Activated T-cell treated with anti-CD3 and anti-CD28 coated beads for 4 hours (primary cell): ENCODE measurements at places on chromosomes 7 and 10.

DNA sequence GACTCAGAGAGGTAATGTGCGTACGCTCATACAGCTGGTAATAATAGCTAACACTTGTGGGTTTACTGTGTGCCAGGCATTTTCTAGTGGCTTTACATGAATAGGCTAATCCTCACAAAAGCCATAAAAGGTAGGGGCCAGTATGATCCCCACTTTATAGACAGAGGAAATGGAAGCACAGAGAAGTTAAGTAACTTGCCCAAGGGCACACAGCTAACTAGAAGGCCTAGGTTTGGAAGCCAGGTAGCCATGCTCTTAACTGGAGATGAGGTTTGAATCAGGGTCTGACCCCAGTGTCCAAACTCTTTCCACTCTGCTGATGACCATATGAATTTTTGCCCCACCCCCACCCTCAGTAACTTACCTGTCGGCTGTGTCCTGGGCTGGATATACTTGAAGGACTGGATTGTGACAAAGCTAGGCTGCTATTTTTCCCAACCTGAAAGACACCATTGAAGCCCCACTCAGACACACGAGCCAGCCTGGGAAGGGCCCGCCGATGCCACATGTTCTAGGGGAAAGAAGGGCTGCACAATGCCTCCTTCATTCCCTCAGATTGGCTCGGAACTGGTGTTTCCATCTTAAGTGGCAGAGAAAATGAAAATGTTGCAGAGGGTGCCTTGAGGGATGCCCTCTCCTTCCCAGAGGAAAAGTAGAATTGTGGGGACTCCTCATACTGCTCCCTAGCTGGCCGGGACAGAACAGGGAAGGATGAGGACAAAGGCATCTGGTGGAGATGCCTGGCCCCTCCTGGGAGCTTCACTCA is 29.1 kb upstream of the EFCAB10 start:
- DNase-seq = no peak

DNA sequence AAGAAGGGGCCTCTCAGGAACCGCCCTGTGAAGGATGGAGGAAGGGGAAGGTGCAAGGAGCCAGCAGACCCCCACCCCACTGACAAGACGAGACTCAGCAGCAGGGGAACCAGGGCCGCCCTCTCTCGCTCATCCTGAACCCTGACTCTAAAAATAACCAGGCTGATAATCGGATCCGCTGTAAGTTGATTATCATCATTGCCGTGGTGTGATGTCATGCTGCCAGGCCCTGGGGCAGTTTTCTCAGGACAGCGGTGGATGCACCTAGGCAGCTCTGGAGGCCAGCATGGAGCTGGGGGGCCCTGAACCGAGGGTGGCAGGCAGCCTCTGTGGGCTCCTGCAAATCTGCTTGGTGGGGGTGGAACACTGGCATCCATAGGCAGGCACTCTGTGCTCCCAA is 7.9 kb downstream of the RET start:
- DNase-seq = no peak

DNA sequence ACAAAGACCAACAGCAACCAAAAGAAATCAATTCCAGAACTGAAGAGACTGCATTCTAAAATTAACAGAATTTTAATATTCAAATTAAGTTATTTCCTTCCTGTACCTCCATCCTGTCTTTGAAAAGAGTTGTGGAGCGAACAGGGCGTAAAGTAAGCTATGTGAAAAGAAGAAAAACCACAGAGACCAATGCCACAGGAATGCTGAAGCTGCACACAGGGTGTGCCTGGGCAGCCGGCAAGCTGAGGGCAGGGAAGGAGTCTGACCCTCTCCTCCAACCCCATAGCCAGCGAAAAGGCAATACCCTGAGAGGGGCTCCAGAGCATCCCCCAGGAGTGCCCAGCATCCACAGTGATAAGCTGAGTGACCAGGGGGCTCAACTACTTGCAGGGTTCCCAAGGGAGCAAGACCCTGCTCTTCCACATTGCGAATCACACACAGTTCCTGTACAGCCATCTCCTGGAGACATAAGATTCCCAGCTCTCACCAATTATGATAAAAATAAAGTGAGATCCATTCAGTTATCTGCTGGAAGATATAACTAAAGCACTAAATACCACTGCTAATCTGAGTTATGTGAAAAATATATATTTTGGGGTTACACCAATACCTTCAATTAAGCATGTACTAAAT is 93.8 kb downstream of the PARD3 start:
- no peak for DNase-seq

GRCh38 chr10:101568054-101568745 is 19.9 kb downstream of the POLL start:
- no peak for DNase-seq

- no peak for DNase-seq
Observed at GRCh38 chr10:36489181-36489580, 636.2 kb upstream of the ANKRD30A start.
